ENCODE measurements at places on chromosomes 2 and 18. TPM values are rescaled to one million over a fixed set of nuclear protein-coding genes. Genes with fewer than 3 reads are reported as not detected.

The TSPYL6 gene
- total RNA-seq, result not detected

The IL36B gene
- total RNA-seq, result not detected

GRCh38 chr2:24886126-24886501, 33.9 kb downstream of the ADCY3 start:
- DNase-seq, result no peak

DNA sequence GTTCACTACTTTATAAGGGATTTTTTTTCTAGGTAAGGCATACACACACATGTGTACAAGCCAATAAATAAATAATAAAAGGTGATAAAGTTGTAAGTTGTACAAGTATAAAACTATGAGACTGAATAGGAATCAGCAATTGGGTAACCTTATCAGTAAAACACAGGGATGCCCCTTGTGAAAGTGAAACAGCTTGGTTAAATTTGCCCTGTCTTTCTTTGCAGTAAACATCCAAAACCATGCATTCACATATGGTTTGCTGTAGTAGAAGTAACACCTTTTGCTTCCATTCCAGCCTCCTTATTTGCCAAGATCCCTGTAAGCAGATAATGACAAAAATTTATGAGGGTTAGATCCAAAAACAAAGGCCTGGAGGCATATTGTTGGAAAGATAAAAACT, 44.3 kb upstream of the NEUROD1 start:
- DNase-seq, result no peak

DNA sequence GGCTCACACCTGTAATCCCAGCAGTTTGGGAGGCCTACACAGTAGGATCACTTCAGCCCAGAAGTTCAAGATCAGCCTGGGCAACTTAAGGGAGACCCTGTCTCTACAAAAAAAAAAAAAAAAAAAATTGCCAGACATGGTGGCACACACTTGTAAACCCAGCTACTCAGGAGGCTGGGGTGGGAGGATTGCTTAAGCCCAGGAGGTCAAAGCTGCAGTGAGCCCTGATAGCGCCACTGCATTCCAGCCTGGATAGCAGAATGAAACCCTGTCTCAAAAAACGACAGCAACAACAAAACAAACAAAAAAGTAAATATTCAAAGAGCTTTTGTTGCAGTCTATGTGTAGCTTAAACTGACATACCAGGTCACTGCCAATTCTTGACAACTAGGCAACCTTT, 63.1 kb upstream of the TANK start:
- DNase-seq, result no peak

GRCh38 chr2:146666340-146666739, 1178.5 kb upstream of the ACVR2A start:
- DNase-seq, result no peak

DNA sequence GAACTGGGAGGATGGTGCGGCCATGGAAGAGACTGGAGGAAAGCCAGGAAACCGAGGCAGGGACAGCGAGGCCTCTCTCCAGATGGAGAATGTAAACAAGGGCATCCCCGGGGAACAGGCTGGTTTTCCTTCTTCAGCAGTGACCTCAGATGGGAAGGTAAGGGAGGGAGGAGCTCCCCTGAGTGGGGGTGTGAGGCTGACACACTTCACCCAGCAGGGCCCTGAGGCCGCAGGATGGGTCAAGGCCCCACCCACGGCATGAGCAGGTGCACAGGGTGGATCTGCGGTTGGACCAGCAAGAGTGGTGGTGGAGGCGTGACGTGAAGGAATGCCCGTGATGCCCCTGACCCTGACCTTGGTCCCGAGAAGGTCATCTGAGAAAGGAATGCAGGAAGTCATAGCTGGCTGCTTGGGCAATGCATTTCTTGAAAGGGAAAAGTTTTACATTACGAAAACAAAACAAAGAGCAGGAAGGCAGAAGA, 48.1 kb downstream of the ADCY3 start:
- no peak for DNase-seq

DNA sequence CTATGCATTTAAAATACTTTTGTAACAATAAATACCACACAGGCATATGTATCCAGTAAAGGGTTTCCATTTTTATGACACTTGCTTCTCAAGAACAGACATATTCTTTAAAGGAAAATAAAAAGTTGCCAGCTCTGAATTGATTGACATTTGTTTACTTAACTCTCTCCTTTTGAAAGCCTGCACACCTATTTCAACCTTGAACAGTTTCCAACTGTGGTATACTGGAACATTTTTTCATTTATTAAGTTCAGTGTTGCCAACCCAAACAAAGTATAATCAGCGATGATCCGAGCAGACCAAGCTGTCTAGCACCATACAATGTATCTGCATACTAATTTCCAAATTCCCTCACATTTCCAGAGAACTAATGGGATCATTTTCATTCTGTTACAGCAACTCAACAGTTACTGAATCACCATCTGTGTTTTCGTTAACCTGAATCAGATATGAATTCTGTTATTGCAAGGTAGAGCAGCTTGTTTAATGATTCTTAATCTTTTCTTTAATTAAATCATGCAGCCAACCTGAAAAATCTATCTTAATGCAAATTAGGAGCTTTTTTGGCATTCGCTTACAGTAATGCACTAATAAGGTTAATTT, 725.5 kb upstream of the ZEB2 start:
- DNase-seq, result no peak

- DNase-seq, result no peak
These were observed 477.0 kb downstream of the RNF144A start for GRCh38 chr2:7394195-7394594.

GRCh38 chr2:69917852-69918251, 2.9 kb downstream of the MXD1 start:
- no peak for DNase-seq

DNA sequence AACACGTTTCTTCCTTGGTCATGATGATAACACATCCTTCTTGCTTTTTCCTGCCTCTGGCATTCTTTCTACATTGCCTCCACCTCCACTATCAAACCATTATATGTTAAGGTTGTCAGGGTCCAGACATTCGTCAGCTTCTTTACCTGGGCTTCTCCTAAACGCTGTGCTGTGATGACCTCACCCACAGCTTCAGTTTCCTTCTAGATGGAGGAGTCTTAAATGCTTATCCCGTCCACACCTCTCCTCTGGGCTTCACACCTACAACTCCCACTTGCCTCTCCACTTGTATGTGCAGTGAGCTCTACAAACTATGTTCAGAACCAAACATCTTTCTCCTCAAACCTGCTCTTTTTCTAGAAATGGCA, 666 bp upstream of the STAT1 start:
- DNase-seq, result no peak

DNA sequence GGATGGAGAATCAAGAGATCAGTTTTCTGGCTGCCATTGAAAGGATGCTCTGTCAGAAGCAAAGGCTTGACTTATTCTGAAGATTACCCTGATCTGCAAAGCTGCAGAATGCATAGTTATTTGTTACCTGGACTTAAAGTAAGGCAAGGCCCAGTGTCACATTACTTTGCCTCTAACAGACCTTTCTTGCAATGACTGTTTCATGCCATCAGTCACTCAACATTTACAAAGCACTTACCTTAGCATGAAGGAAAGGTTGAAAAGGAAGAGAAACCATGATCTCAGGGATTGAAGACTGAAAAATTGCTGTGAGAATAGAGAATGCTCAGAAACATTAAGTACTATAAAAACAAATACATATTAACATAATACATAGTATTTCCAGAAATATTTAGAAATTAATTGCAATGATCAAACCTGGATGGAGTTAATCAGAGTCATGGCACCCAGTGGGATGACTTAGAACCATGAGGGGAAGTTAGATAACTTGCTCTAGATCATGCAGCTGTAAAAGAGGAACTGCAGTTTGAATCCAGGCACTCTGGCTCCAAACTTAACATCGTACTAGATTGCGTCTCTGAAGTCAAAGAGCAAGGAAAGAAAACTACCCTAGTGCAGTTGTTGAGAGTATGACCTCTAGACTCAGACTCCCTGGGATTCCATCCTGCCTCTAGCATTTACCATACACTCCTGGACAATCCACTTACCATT, 26.5 kb upstream of the FAM117B start:
- no peak for DNase-seq

GRCh38 chr2:1812926-1813325, 68.6 kb upstream of the PXDN start:
- no peak for DNase-seq

GRCh38 chr2:2662037-2662846, 331.2 kb upstream of the MYT1L start:
- DNase-seq, result no peak

DNA sequence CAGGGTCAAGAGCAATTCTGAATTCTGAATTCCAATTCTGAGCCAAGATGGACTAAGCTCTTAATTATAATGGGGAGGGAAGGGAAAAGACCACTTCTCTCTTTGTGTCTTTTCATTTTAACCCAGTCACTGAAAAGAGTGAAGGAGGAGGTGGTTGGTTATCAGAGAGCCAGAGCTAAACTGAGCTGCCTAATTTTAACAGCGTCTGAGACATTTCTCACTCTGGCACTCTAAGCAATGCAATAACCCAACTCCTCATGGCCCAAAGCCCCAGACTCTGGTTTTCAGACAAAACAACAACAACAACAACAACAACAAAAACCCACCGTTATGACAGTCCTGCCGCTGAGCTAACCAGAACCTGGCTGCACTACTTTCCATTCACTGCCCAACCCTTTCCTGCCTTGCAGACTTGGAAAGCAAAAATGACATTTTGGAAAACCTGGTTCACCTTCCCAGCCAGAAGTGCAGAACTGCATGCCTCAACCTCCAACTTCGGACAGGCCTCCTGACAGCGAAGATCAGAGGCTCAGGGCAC, 1.0 kb downstream of the CHST10 start:
- no peak for DNase-seq

DNA sequence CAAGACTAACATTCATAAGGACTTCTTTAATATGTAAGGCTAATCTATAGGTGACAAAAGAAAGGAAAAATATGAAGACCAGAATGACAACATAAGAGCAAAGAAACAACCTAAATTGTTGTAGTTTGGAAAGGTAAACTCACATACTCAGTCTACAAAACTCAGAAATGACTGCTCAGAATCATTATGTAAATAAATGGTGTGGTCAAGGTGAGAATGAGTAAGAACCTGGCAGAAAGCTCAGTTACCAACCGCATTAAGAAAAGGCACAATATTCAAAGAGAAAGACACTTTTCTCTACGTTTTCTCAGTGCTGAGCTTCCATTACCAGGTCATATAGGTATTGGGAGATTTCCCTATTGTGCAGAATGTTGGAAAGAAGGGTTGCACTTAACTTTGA, 15.8 kb downstream of the ATF2 start:
- DNase-seq, result no peak
